Transverse colon (tissue), 4 donors: ENCODE measurements at places on chromosomes 16 and 17.
A peak's percentile ranks its signal among the peaks of the same experiment; 100 is the strongest.

GRCh38 chr17:15965528-15965927, 20.6 kb downstream of the ADORA2B start:
- no peak for DNase-seq

DNA sequence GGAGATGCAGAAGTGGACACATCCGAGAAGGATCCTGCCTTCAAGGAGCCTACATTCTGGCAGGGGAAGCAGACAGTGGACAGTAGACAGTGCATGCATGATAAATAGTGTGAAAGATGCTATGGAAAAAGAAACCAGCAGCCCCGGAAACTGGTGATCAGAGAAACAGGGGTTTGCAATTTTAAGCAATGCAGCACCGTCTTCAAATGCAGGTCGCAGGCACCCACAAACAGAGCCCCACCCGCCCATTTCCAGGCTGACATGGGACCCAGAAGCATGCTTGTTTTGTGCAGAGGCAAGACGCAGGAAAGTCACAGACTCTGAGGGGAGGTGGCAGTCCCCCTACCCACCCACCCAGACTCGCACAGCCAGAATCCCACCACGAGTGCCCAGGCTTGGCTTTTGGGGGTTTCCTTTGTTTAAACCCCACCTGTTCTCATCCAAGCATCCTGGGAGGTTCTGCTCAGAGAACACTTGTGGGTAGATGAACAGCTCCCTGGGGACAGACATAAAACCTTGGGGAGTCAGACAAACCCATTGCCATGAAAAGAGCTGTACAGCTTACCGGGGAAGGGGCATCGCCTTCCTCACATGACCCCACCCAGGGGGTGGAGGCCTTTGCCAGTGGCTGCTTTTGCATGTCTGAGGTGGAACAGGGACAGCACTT, 114.3 kb downstream of the MGAT5B start:
- DNase-seq, result no peak

DNA sequence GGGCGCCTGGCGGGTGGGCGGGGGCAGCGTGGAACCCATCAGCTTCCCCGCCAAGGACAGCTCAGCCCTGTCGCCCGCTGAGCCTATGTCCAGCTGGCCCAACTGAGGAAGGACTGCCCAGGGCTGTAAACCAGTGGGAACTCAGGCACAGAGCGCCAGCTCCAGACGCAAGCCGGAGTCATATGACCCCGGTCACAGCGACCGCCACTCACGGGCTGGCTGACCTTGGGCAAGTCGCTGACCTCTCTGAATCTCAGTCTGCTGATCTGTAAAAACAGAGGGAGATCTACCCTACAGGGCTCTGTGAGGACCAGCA, 170.0 kb downstream of the C16orf78 start:
- no peak for DNase-seq

GRCh38 chr17:3977387-3977786, 13.2 kb upstream of the ATP2A3 start:
- DNase-seq, result no peak

- DNase-seq, result no peak
Measured at GRCh38 chr17:10041287-10041612, 136.2 kb upstream of the RCVRN start.

DNA sequence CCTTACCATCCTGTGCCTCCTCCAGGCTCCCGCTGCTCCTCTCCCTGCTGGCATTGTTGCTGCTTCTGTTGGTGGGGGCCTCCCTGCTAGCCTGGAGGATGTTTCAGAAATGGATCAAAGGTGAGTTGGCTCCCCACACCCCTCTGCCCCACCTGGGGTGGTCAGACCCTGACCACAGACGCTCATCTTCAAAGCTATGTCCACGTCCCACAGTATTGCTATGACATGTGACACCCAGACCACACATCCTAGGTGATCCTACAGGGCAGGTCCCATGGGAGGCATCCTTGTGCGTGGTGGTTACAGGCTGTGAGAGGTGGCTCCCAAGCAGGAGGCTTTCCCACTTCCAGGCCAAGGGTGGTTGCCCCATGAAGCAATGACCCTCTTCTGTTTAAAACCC, 11.0 kb downstream of the CD300A start:
- no peak for DNase-seq

GRCh38 chr16:81818568-81818896, 39.4 kb downstream of the PLCG2 start:
- DNase-seq, result no peak

DNA sequence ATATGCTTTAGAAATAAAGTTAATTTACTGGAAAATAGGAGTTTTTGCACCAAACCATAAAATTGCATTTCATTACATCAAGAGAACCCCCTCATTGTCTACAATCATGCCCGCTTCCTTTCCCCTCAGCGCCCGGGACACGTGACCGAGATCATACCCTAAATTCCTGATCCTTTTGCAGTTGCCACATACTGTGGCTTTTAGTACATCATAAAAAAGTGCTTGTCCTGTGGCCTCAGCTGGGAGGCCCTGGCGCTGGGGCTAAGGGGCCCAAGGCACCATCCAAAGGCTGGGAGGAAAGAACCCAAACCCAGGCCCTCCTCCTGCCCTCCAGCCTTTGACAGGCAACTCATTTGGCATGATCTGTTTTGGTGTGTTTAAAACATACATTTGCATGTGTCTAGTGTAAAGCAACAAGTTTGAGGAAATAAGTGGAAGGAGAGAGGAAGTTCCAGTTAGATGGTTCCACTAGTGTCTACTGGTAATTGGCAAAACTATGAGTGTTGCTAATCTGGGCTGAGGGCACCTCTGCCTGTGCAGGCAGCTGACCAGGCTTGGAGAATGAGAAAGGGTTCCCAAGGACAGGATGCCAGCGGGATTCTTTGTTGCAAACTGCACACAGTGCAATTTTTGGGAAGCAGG, 6.0 kb downstream of the CDK5R1 start:
- DNase-seq, result no peak

- no peak for DNase-seq
Measured at GRCh38 chr17:78458736-78459335, 80.4 kb downstream of the PGS1 start.

- no peak for DNase-seq
Measured at GRCh38 chr17:76987486-76988093, 119.4 kb downstream of the MGAT5B start.

DNA sequence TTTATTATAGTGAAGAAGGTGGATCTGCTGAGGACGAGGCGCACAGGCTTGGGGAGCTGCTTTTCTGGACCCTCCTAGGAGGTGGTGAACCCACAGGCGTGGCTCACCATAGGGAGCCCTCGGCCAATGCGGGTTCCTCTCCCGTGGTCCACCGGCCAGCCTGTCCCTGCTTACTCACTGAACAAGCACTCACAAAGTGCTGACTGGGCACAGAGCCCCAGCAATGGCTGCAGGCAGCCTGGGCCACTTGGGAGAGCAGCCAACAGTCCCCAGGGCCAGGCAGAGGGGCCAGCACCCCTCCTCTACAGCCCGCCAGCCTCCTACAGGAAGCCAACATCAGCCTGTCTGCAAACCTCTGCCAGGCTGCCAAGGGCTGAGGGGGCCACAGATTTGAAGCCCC, 19.1 kb upstream of the NCBP3 start:
- no peak for DNase-seq

DNA sequence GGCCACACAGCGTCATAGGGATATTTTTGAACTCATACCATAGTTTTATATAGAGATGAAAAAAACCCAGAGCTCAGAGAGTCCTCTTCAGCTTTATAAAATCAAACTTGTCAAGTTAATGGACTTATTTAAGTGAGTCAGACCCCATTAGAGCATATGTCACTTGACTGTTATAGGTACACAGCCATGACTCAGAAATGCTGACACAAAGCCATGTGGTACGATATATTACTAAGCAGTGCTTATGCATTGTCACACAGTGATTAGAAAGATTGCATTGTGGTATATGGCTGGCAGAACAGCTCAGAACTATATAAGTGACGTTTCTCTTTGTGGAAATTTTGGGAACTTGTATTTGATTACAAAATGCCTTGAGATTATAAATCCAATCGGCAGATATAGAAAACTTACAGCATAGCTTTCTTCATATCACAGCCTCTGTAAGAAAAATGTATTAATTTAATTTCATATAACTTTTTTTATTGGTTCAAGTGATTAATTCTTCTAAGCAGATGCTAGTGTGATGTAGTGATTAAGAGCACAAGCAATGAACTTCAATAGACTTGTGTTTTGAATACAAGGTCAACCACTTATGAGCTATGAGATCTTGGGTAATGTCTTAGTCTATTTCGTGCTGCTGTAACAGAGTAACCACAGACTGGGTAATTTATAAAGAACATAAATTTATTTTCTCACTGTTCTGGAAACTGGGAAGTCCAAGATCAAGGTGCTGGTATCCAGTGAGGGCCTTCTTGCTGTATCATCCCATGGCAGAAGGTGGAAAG, 25.8 kb upstream of the GINS3 start:
- DNase-seq, result no peak

GRCh38 chr16:50067290-50067853, 1.6 kb downstream of the HEATR3 start:
- DNase-seq, result no peak

GRCh38 chr17:49581648-49581998, 6.0 kb downstream of the NXPH3 start:
- no peak for DNase-seq

GRCh38 chr17:81435652-81436293, 40.5 kb downstream of the BAHCC1 start:
- DNase-seq, result no peak

GRCh38 chr17:17018612-17019429, 23.4 kb upstream of the MPRIP start:
- peak; percentile 45 for DNase-seq

DNA sequence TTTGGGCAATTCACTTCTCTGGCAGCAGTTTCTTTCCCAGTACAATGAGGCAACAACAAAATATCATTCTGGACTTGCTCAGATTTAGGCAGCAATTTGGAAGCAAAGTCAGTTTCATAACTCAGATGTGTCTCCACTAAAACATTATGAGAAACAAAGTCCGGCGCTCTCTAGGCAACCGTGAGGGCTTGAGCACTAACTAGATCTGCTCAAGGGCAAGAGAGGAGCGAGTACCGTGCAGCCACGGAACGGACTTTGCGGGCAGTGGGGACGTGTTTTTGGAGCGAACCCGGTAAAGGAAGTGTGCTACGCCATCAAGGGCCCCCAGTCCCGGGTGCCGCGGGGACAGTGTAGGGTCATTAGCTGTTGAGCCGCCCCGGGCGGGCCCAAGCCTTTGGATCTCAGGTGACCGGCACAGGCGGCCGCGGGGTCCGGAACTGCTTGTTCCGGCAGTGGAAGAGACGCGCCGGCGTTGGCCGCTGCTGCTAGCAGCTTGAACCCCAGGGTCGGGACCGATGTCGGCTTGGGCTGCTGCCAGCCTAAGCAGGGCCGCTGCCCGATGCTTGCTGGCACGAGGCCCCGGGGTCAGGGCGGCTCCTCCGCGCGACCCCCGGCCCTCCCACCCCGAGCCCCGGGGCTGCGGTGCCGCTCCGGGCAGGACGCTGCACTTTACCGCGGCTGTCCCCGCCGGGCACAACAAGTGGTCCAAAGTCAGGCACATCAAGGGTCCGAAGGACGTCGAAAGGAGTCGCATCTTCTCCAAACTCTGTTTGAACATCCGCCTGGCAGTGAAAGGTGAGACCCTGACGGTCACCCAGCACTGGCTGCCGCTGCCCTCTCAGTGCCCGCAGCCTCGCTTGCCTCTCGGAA, at the start of gene TACO1:
TSS of gene TACO1 (plus strand) at position 327 of the 870 bp plus-strand sequence. CDS start at position 516, 189 bp downstream.
- DNase-seq, result peak; percentile 85

- DNase-seq, result no peak
Measured at GRCh38 chr17:80790021-80790765, 201.4 kb upstream of the CHMP6 start.

GRCh38 chr16:78376452-78376851, 277.0 kb downstream of the WWOX start:
- DNase-seq, result no peak

DNA sequence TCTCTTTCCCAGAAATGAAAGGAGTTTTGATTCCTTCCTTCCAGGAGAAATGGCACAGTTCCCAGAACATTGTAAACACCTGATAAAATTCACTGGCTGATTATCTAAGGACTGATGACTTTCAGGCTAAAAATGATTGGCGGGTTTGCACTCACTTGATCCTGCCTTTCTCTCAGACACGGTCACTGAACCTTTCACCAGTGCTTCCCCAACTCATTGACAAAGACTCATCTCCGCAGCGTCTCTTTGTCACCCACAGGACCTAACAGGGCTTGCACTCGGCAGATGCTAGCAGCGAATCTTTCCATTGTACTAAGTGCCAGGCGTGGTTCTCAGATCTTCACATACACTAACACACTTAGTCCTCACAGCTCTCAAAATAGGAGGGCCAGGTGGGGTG, 7.3 kb upstream of the DHRS7C start:
- no peak for DNase-seq

- peak; percentile 54 for DNase-seq
Measured at GRCh38 chr16:56603589-56603988, 4.8 kb upstream of the MT2A start.

DNA sequence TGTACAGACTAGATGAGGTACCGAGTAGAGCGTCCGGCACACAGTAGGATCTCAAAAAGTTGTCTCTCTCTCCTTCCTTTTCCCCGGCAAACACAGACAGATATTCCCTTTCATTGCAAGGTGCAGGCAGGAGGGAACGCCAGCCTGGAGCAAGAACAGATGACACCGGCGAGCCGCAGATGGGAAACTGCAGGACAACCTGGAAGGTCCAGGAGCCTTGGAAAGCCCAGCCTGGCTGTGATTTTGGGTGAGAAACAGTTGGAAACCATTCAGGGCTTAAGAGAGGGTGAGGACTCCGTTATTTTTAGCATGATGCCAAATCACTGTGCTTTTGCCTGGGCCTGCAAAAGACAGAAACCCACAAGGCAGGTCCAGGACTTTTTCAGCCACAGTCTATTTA, 7.3 kb downstream of the CDH11 start:
- no peak for DNase-seq

GRCh38 chr16:89195521-89196171, 4.7 kb downstream of the SLC22A31 start:
- no peak for DNase-seq

GRCh38 chr16:17307504-17307903, 163.3 kb downstream of the XYLT1 start:
- no peak for DNase-seq

- DNase-seq, result peak; percentile 78
Measured at GRCh38 chr17:2749784-2750181, 331 bp upstream of the CCDC92B start.

- peak; percentile 48 for DNase-seq
Measured at GRCh38 chr17:27818401-27819105, 18.2 kb upstream of the NOS2 start.

GRCh38 chr17:45380991-45381390, 51.7 kb downstream of the ARHGAP27 start:
- DNase-seq, result no peak

DNA sequence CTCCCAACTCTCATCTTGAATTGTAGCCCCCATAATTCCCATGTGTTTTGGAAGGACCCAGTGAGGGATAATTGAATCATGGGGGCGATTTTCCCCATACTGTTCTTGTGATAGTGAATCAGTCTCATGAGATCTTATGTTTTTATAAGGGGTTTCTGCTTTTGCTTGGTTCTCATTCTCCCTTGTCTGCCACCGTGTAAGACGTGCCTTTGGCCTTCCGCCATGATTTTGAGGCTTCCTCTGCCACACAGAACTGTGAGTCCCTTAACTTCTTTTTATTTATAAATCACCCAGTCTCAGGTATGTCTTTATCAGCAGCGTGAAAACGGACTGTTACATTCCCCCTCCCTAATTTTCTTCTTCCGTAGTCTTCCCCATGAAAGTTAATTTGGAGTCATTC, 124.0 kb downstream of the ABCA8 start:
- DNase-seq, result no peak

GRCh38 chr16:13554005-13554404, 365.9 kb upstream of the ERCC4 start:
- DNase-seq, result no peak
